ENCODE measurements at places on chromosomes 6 and 20.

GRCh38 chr6:127618729-127619128 lies 41.8 kb downstream of the C6orf58 start:
- DNase-seq, result no peak

DNA sequence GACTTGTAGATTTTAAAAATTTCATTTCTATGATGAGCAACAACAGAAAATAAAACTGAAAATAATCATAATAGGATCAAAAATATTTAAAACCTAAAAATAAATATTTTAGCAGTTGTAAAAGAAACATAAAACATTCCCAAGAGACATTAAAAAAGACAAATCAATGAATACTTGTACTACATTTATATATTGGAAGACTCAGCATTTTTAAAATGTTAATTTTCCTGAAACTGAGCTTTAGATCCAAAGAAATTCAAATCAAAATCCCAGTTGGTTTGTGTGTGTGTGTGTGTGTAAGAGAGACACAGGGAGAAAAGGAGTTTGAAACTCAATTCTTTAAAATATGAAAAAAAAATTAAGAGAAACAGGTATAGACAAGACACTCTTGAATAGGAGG lies 38.7 kb upstream of the DSE start:
- DNase-seq, result no peak

DNA sequence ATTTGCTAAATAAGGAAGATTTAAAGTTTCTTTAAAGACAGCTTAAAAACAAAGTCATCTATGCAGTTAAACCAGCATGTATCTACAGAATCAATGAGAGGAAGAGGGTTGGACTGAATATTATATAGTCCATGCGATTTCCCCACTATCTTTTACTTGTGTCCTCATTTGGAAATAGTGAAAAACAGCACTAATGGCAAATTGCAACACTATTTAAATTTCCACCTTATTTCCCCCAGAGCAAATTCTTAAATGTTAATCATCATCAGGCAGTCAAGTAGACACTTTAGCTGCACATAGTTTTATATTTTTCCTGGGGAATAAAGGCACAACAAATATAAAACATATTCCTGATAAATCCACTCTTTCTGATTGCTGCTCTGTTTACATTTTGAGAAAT lies 114.6 kb downstream of the LCA5 start:
- no peak for DNase-seq

DNA sequence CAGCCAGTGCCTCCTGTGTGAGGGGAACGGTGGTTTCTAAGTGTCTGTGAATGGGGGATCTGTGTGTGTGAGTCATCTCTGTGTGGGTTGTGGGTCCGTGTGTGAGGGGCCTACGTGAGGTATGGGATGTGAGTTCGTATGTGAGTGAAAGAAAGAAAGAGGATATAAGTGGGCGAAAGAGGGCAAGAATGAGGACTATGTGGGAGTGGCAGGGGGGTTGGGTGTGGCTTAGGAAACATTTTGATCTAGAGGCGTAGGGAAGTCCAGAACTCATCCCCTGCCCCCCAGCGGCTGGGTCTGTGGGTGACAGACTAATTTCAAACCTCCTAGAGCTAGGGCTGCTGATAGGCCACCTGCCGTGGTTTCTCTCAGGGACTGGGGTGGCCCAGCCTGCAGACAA lies 35.5 kb downstream of the DHX35 start:
- no peak for DNase-seq

DNA sequence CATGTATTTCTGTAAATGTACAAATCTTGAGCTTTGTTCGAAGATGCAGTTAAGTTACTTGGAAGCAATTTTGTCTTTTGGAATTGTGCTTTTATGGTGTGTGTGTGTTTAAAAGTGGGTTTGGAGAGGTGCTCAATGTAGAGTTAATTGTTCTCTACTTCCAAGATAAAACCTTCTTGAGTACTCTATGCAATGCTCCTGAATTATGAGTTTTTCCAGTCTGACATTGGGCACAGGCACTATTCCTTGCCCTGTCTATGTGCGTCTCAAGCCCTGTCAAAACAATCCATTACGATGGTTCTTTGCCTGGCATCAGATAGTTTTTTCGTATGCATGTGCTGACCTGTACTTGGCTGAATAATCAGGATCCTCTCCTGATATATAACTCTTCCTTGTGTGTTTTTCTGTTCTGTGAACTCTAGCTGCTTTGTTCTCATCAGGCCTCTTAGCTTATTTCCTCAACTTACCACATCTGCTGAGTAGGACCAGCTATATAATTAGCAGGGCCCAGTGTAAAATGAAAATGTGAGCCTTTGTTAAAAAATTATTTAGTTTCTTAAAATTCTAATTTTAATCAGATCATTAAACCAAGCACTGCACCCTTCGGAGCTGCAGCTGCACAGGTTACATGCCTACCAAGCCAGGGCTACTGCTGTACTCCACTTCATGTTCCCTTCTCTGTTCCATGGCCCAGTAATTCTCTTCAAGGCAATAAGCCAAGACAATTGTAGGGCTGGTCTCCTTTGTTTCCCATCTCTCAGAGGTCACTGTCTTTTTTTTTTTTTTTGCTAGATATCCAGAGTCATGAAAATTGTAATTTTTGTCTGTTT lies 160.1 kb downstream of the ZFAND3 start:
- DNase-seq, result no peak

GRCh38 chr6:12071064-12071615 lies 59.0 kb downstream of the HIVEP1 start:
- no peak for DNase-seq

DNA sequence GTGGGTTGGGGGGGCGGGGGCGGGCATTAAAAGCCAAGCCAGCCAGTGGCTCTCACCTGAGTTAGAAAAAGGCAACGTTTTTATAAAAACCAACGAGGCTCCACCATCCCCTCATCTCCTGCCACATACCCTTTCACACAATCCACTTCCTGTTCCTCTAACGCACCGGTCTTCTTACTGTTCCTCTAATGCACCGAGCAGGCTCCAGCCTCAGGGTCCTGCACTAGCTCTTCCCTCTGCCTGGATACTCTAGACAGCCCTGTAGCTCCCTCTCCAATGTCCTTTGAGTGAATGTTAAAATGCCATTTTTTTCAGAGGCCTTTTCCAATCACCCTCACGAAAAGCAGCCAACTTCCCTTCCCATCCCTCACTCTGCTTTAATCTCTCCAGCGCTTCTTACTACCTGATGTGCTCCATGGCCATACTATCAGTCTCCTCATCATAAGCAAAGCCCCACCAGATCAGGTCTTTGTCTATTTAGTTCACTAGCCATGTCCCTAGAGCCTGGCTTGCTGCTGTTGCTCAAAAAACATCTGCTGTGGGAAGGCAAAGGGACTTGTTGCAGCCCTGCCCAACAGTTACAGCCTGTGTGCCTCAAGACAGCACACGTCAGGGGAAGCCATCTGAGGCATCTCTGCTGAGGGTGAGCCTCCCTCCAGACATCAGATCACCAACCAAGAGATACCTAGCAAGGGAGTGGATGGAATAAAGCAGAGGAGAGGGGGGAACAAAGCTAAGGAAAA lies 3.9 kb downstream of the FKBP1A start:
- DNase-seq, result no peak

GRCh38 chr6:129621252-129621651 lies 88.7 kb downstream of the ARHGAP18 start:
- no peak for DNase-seq

DNA sequence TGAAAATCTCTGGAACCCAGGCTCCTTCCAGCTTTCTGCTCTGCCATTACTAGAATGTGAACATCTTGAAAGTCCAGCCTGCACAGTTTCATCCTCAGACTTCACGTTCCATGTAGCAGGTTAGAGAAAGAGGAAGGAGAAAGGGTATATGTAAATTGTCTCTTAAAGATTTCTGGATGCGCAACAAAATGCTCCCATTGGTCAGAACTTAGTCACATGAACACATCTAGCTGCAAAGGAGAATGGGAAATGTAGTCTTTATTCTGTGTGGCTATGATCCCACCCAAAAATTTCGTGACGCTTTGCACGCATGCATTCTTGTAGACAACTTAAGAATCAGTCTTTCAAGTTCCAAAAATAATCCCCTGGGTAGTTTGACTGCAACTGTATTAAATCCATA lies 46.4 kb upstream of the CHD6 start:
- no peak for DNase-seq

GRCh38 chr20:48690888-48691287 lies 136.9 kb downstream of the PREX1 start:
- DNase-seq, result no peak

- DNase-seq, result peak; percentile 30
Measured at GRCh38 chr6:37059344-37060194, 54.1 kb downstream of the FGD2 start.

Measured in DMS153 (cell line).